ENCODE measurements at places on chromosomes 11 and 22.

DNA sequence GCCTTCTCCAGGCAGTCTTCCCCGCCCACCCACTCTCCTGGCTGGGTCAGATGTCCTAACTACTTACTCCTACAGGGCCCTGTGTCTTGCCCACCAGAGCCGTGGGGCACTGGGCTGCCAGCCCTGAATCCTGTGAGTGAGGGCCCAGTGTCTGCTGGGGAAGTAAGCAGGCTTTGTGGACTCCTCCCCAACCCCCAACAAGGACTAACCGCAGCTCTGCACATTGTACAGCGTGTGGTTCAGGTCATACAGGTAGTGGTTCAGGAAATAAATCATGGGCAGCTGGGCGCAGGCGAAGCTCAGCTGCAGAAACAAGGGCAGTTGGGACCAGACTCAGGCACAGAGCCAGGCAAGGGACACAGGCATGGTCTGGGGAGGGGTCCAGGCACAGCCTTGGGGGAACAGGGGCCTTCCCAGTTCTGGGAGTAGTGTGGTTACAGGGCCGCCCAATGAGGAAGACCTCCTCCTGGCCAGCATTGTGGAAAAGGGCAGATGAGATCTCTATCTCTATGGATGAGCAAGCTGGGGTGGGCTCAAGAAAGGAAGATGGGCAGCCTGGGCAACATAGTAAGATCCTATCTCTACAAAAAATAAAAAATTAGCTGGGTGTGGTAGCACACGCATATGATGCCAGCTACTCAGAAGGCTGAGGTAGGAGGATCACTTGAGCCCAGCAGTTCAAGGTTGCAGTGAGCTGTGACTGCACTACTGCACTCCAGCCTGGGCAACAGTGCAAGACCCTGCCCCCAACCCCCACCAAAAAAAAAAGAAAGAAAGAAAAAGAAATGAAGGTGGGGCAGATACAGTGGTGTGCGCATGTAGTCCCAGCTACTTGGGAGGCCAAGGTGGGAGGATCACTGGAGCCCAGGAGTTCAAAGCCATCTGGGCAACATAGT, 5.5 kb downstream of the UNC93B1 start:
- no peak for DNase-seq

- DNase-seq = no peak
Measured at GRCh38 chr11:113147249-113147648, 167.1 kb upstream of the TTC12 start.

DNA sequence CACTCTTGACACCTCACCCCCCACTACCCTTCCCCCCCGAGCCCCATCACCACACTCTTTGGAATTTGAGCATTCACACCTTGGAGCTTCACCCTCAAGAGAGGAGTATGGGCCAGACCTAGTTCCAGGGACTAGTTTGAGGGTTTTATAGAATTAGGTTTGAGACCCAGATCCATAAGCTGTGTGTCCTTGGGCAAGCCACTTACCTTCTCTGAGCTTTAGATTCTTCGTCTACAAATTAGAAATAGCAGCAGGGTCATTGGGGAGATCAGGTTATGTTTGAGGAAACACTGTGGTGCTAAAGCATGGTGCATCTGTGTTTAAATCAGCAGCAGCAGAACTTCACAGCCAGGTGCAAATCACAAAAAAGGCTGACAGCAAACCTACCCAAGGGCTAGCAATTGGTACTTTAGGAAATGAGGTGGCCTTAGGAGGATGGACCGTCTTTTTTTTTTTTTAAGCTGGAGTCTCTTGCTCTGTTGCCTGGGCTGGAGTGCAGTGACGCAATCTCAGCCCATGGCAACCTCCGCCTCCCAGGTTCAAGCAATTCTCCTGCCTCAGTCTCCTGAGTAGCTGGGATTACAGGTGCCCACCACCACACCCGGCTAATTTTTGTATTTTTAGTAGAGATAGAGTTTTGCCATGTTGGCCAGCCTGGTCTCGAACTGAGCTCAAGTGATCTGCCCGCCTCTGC, 114.8 kb downstream of the MICAL2 start:
- no peak for DNase-seq

DNA sequence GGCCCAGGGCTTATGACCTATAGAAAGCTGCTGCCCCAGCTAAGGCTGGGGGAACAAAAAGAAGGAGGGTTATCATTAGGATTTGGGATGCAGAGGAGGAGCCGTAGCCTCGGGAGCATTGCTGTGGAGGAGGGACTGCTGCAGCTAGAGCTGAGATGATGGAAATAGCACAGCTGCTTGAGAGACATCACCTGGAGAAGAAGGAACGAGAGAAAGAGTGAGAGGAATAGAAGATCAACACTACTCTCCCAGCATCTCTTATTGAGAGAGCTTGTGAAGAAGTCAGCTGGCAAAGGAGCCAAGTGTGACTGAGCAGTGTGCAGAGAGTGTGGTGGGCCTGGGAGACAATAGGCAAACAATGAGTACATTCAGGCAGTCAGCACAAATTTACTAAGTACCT, 100.7 kb upstream of the PLET1 start:
- no peak for DNase-seq

GRCh38 chr11:44764583-44764982, 37.8 kb downstream of the TSPAN18 start:
- no peak for DNase-seq

DNA sequence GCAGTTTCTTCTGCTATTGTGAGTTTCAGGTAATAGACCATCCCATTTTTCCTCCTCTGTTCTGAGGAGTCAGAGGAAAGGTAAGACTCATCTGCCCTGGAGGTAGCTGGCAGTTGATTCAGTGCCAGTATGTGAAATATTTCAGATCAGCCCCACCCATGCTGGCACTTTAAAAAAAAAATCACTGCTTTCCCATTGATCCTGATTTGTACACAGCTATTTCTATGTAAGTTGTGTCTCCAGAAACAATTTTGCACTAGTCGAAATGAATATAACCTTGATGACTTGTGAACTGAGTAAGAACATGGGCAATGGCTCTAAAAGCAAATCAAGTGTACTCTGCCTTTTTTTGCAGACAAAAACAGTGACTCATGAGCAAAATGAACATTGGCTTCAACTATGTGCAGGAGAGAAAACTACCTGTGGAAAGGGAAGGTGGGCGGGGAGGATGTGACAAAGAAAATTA, 82.0 kb upstream of the OR5AK2 start:
- no peak for DNase-seq

- DNase-seq = no peak
Measured at GRCh38 chr11:74683279-74683871, 47.9 kb downstream of the CHRDL2 start.

- no peak for DNase-seq
Measured at GRCh38 chr11:81995889-81996288, 737.8 kb downstream of the FAM181B start.

DNA sequence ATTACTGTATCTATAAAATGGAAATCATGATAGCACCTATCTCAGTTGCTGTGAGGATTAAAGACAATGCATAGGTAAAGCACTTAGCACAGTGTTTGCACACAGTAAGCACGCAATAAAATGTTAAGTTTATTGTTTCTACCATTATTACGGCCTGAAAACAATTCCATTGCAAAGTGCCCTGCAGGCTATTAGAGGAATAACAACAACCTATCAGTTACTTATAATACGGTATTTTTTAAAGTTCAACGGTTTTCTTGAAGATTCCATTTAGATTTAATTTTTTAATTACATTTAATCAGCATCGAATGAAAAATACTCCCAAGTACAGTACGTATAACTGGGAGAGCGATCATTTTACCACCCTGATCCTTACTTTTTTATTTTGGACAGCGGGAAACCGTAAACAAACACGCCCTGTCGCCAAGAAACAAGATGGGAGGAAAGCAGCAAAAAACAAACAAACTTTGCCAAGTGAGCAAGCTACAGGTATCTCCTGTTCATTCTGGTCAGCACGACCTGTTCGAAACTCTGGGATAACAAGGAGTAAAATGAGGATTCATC, 893 bp downstream of the SLC36A4 start:
- no peak for DNase-seq

- no peak for DNase-seq
Measured at GRCh38 chr11:126328938-126329643, 25.2 kb downstream of the DCPS start.

GRCh38 chr11:78742430-78742829, 167.8 kb upstream of the NARS2 start:
- no peak for DNase-seq

- DNase-seq = no peak
Measured at GRCh38 chr22:25395915-25396314, 168.6 kb upstream of the GRK3 start.

DNA sequence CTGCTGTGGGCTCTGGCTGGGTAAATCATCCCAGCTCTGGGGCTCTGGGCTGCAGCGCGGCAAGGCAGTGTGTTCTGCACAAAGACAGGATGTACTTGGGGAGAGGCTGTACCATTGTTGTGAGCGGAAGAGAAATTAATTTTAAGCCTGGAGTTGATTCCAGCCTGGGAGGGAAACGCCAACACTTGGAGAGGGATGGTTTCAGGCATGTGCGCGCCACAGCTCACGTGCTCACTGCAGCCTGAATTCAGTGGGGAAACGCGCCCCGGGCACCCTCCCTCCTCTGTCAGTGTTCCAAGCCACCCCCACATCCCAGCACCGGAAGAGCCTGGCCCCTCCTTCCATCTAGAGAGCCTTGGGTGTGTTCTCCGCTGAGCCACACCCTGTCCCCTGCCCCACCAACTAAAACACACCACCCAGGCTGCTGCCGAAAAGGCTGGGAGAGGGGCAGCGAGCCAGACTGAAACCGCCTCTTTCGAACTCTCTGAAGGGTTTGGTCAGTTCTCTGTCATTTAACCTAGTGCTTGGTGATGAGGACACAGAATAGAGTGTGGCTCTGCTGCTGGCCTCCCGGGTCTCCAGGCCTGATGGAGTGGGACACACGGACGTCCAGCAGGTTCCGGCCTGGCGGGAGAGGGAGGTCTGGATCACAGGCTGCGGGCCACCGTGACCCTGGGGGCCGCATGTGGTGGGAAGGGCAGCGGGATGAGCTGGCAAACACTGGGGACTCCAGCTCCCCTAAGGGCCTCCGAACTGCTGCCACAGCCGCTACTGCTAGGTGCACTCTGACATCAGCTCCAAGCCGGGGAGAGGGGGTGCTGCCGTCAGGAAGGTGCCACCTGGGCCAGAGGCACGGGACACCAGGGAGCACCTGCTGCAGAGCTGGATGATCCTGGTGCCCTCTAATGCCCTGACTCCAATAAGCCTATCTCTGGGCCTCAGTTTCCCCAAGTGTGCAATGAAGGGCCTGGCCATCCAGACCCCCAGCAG, 230.8 kb downstream of the CTTN start:
- no peak for DNase-seq

DNA sequence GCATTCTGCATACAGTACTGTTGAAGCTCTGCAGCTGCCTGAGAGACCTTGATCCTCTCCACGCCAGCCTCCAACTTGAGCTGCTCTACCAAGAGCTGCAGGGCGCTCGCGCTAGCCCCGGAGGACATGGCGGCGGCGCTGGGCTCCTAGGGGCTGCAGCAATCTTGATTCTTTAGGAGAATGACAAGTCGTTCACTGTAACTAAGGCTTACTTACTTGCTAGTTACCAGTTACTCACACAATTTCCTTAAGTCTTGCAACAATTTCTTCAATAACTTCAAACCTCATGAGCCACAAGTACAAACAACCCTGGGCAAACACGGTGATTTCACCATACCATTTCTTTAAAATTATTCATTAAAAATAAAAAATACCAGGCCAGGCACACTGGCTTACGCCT, 21.9 kb downstream of the SBF2 start:
- DNase-seq = no peak

DNA sequence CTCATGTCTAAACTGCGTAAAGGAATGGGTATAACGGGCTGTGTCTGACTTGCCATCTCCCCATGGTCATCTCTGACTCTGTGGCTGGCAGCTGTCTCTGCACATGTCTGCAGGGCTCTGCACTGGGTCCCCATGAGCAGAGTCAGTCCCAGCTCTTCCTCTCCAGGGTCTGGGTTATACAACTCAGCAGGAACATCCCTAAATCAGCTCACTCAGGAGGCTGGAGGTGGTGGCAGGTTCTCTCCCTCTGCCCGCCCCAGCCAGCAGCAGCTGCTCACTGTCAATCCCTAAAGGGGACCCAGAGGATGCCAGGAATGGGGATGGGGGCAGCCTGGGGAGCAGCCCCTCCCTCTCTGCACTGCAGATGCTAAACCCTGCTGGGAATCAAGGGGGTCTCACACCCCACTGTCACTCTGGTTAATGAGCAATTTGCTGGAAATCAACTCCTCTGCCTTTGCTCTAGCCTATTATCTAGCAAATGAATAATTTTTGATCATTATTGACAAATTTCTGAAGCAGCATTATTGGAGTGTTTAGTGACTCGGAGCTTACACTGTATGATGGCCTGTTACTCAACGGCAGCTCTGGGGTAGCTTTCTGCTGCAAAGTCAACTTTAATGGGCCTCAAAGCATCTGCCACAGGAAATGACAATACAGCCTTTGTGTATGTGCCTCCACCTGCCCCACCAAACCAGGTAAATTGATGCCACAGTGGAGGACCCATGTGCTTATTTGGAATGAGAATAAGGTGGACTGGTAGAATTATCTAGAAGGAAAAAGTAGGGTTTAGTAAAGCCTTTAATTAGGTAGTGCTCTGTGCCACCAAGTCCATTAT, 55.7 kb upstream of the SHANK2 start:
- DNase-seq = no peak

- DNase-seq = no peak
Measured at GRCh38 chr11:121452609-121453150, at the start of gene SORL1-AS1. SORL1-AS1 (minus strand) TSS chr11:121452967.

GRCh38 chr11:27977031-27977430, 130.9 kb downstream of the KIF18A start:
- DNase-seq = no peak

DNA sequence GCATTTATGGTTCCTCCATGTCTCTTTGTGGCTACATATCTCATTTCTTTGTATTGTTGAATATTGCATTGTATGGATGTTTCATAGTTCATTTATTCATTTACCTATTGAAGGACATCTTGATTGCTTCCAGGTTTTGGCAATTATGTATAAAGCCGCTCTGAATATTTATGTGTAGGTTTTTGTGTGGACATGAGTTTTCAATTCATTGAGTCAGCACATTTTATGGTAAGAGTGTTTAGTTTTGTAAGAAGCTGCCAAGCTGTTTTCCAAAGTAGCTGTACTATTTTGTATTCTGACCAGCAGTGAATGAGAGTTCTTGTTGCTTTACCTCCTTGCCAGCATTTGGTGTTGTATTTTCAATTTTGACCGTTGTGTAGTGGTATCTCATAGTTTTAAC, 39.2 kb downstream of the KDM2A start:
- no peak for DNase-seq

- DNase-seq = no peak
Measured at GRCh38 chr22:40542821-40543540, 93.5 kb downstream of the MRTFA start.

DNA sequence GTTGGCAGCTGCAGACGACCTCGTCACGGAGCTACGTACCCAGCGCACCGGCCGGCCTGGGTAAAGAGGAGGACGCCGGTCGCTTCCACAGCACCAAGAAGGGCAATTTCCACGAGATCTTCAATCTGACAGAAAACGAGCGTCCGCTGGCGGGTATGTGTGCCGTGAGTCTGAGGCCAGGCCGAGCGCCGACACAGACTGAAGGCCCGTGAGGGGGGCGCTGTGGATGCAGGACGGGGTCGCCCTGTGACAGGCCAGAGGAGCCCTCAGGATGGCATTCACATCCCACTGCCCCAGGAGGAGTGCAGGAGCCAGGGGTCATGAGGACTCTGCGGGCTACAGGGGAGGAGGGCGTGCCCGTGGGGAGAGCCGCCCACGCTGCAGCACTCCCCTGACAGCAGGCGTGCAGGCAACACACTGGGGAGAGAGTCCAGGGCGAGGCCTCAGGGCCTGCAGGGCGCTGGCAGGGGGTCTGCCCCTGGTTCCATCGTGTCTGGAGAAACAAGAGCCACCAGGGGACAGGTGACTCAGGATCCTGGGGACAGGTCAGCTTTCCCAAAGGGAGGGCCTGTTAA, 53.6 kb downstream of the GRAMD4 start:
- no peak for DNase-seq

- no peak for DNase-seq
Measured at GRCh38 chr11:120709808-120710207, 198.3 kb downstream of the GRIK4 start.
